ENCODE measurements at places on chromosomes 2 and 18. TPM values are rescaled to one million over a fixed set of nuclear protein-coding genes. Genes with fewer than 3 reads are reported as not detected.

- H3K27ac ChIP-seq = peak overlapping the region; percentile 85
- peaks cover 33% of the 10 kb centered on the region for H3K4me1 ChIP-seq
- H3K27me3 ChIP-seq = no peaks in the 10 kb centered on the region
- H3K36me3 ChIP-seq = no peaks in the 10 kb centered on the region
- H3K4me3 ChIP-seq = no peak overlapping the region
Observed at GRCh38 chr2:43424262-43425207, 171.3 kb downstream of the THADA start.

DNA sequence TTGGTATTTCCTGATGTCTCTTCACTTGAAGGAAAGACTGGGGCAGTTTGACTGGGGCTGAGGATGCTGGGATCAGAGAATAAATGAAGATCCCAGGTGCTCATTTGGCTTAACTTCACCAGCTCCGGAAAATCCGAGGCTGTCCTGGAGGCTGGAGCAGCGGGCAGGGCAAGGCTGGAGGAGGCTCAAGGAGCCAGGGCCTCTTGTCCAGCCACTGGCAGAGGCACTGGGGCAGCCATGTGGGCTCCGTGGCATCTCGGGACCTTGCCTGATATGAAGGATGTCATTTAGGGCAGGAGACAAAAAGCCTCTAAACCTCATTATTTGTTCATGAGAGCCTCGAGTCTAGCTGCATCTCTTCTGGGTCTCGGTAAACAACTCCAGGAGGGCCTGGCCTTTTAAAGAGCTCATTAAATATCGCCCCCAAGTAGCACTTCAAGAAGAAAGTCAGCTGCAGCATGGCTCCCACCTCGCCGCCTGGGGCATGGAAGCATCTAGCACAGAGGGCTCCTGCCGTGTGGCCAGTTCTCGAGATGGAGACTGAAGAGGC is 13.5 kb upstream of the GPR55 start:
- H3K27ac ChIP-seq = no peak overlapping the region
- H3K36me3 ChIP-seq = no peaks in the 10 kb centered on the region
- no peak overlapping the region for H3K4me3 ChIP-seq
- peaks cover 8% of the 10 kb centered on the region for H3K4me1 ChIP-seq
- no peaks in the 10 kb centered on the region for H3K27me3 ChIP-seq

- no peak overlapping the region for H3K4me3 ChIP-seq
- H3K27ac ChIP-seq = no peak overlapping the region
- H3K36me3 ChIP-seq = no peaks in the 10 kb centered on the region
- peaks cover 2% of the 10 kb centered on the region for H3K4me1 ChIP-seq
Observed at GRCh38 chr18:49319590-49319989, 140.9 kb downstream of the DYM start.

GRCh38 chr2:185477452-185477851 is 261.2 kb upstream of the FSIP2 start:
- DNase-seq = no peak
- no peak overlapping the region for H3K4me3 ChIP-seq
- H3K36me3 ChIP-seq = no peaks in the 10 kb centered on the region
- no peaks in the 10 kb centered on the region for H3K4me1 ChIP-seq

DNA sequence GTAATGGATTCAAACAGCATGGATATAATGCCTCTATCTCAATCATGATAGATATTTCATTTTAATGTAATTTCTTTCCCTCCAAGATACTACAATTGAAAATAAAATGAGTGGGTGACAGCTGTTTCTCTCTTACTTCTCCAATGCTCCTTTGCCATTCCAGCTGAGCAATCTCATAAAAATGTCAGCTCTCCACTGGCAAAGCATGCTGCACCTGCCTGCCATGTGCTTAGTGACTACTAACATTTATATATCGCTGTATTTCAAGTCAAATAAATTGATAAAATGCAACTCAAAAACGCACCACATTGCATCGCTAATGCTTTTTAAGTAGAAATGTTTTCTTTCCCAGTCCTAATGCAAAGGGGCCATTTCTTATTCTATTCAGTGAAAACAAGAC is 1093.9 kb downstream of the CBLN2 start:
- no peaks in the 10 kb centered on the region for H3K27me3 ChIP-seq
- no peak overlapping the region for H3K27ac ChIP-seq
- H3K36me3 ChIP-seq = no peaks in the 10 kb centered on the region
- no peaks in the 10 kb centered on the region for H3K4me1 ChIP-seq

GRCh38 chr2:33153008-33153407 is 206.3 kb downstream of the LTBP1 start:
- no peaks in the 10 kb centered on the region for H3K36me3 ChIP-seq
- H3K4me3 ChIP-seq = no peak overlapping the region
- H3K4me1 ChIP-seq = no peaks in the 10 kb centered on the region
- no peaks in the 10 kb centered on the region for H3K27me3 ChIP-seq

DNA sequence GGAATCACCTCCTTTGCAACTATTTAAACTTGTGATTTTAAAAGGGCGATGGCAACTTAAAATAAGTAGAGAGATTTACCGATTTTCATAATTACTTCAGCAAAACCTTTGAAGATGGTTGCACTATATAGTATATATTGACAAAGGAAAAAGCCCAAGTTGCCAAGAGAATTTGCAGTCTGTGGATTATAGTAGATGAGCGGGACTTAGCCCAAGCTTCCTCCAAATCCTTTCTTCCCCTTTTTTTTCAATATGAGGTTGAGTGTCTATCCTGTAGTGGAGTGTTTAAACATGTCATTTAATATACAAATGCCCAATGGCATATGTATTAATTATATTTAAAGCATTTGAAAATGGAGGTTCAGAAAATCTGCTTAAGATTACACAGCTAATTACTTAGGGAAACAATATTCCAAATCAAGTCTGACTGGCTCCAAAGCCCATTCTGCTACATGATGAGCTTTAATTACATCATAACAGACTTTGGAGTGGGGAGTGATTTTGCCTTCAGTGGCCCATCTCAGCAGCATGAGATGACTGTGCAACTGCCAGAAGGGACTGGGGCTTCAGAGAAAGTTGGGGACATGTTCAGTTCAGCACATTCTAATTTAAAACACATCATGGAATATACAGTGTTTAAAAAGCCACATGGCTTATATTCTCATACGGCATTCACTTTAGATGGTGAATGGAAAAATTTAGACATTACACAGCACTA is 73.2 kb downstream of the COL3A1 start:
- no peaks in the 10 kb centered on the region for H3K36me3 ChIP-seq
- H3K4me1 ChIP-seq = no peaks in the 10 kb centered on the region
- no peak overlapping the region for H3K27ac ChIP-seq
- DNase-seq = no peak
- no peaks in the 10 kb centered on the region for H3K27me3 ChIP-seq

DNA sequence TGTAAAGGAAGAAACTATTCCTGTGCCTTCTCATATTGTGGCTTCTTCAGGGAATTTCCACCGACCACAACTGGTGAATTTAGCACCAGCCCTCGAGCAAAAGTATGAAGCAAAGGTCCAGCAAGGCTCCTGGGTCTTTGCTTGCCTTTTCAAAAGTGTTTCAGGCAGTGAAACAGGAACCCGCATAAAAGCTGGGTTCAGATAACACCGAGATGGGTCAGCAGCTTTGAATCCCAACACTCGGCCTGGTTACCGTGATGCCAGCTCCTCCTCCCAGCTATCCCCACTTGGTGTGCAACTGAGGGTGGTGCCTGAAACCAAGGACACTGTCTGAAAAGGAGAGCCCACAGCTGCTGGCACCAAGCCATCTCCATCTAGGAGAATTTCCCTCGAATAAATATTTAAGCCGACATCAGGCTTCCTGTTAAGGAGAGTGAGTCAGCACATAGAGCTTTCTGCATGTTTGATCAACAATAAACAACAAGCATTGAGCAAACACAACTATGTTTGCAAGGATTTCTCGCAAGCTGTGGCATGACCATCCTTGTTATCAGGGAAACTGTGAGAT is 69.5 kb downstream of the ANTXR1 start:
- H3K4me1 ChIP-seq = peaks cover 42% of the 10 kb centered on the region
- H3K27ac ChIP-seq = peak overlapping the region; percentile 73
- DNase-seq = peak; percentile 65
- peak overlapping the region; percentile 13 for H3K4me3 ChIP-seq

- H3K27ac ChIP-seq = no peak overlapping the region
- DNase-seq = no peak
- H3K4me1 ChIP-seq = no peaks in the 10 kb centered on the region
- H3K36me3 ChIP-seq = no peaks in the 10 kb centered on the region
- no peaks in the 10 kb centered on the region for H3K27me3 ChIP-seq
Observed at GRCh38 chr2:144015036-144015435, 504.9 kb downstream of the ZEB2 start.

- H3K27me3 ChIP-seq = no peaks in the 10 kb centered on the region
- no peaks in the 10 kb centered on the region for H3K36me3 ChIP-seq
- H3K4me1 ChIP-seq = no peaks in the 10 kb centered on the region
- DNase-seq = no peak
- H3K4me3 ChIP-seq = no peak overlapping the region
Observed at GRCh38 chr2:128380061-128380889, 61.6 kb upstream of the HS6ST1 start.

- no peak overlapping the region for H3K27ac ChIP-seq
- H3K4me1 ChIP-seq = no peaks in the 10 kb centered on the region
- H3K36me3 ChIP-seq = no peaks in the 10 kb centered on the region
- H3K27me3 ChIP-seq = no peaks in the 10 kb centered on the region
- DNase-seq = no peak
Observed at GRCh38 chr2:186546846-186547245, 43.0 kb upstream of the ITGAV start.

- no peaks in the 10 kb centered on the region for H3K4me1 ChIP-seq
- no peak overlapping the region for H3K27ac ChIP-seq
- H3K36me3 ChIP-seq = no peaks in the 10 kb centered on the region
- no peaks in the 10 kb centered on the region for H3K27me3 ChIP-seq
- no peak overlapping the region for H3K4me3 ChIP-seq
- DNase-seq = no peak
Observed at GRCh38 chr18:46402945-46403344, 254.1 kb downstream of the LOXHD1 start.

GRCh38 chr2:216335252-216335651 is 37.0 kb downstream of the MARCHF4 start:
- no peak overlapping the region for H3K27ac ChIP-seq
- no peaks in the 10 kb centered on the region for H3K36me3 ChIP-seq
- H3K4me1 ChIP-seq = no peaks in the 10 kb centered on the region
- H3K27me3 ChIP-seq = no peaks in the 10 kb centered on the region
- DNase-seq = no peak

The UGT1A5 gene
- not detected for polyA plus RNA-seq

The DUSP19 gene
- 0.04 TPM for polyA plus RNA-seq

The NEB gene
- 2.7 TPM for polyA plus RNA-seq

The FHL2 gene
- 0.03 TPM for polyA plus RNA-seq

The PAIP2B gene
- 0.17 TPM for polyA plus RNA-seq

The CNDP2 gene
- 186 TPM for polyA plus RNA-seq
